ENCODE measurements at places on chromosomes 12 and 14.
A peak's percentile ranks its signal among the peaks of the same experiment; 100 is the strongest.

- DNase-seq = no peak
Measured at GRCh38 chr12:121376754-121377697, 22.9 kb upstream of the RNF34 start.

GRCh38 chr14:71346685-71347084, 439.4 kb downstream of the PCNX1 start:
- no peak for DNase-seq

DNA sequence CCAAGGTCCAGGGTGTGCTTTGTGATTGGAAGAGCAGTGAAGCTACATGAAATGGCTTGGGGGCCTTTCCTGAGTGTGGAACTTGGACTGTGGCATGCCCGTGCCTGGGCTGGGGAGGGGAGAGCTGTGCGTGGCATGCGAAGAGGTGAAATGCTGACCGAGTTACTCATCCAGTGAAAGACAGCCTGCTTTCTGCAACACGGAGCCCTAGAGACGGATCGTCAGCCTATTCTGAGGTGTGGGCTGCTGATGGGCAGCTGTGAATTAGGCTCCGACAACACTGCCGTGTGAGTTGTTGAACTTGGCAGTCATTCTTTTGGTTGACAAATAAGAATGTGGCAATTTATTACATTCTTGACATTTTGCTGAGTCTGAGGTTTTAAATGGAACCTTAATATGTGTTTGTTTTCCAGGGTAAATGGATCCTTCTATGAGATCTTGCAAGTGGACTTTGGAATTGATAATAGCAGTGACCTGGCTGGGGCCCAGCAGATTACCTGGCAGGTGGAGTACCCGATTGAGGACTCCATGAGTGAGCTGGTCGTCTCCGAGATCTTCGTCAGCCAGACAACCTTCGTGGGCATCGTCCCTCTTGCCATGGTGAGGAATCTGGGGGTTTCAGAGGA, 453.9 kb downstream of the AACS start:
- DNase-seq = no peak

- no peak for DNase-seq
Measured at GRCh38 chr14:75127903-75128595, 1.2 kb upstream of the NEK9 start.

- DNase-seq = no peak
Measured at GRCh38 chr12:85016413-85016812, 19.7 kb downstream of the TSPAN19 start.

GRCh38 chr12:113021500-113021899, 35.0 kb upstream of the DTX1 start:
- DNase-seq = no peak

GRCh38 chr12:113271853-113272561, 50.7 kb downstream of the TPCN1 start:
- no peak for DNase-seq

DNA sequence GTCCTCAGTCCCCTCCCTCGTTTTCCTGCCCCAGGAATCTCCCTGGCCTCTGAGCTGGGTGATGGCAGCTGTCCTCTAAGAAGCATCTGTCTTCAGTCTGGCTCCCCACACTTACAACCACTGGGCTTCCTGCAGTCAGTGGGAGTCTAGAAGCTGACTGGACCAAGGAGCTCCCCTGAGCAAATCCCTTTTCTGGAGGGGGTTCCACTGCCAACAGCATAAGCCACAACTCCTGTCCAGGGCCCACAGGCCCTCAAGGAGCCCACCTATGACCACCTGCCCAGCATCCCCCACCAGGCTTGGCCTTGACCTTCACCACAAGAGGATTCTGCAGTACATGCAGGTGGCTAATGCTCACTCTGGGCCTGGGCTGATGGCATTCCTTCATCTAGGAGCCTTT, 4.1 kb downstream of the RDH16 start:
- no peak for DNase-seq

GRCh38 chr14:86039176-86039575, 509.2 kb downstream of the FLRT2 start:
- no peak for DNase-seq

DNA sequence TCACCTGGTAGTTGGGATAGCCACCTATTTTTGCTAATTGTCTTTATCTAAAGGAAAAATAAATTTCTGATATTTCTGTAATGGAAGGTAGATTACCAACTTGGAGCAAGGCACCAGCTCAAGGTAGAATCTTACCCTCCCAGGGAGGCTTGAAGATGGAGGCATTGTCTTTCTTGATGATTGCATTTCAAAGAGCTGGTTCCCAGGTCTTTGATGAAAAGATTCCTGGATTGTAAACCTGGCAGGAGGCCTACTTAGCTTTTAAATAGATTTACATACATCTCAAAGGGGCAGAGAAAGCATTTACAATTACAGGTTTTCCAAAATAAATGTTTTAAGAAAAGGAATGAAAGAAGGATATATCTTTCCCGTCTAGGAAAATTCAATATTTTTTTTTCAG, 729.2 kb downstream of the LRFN5 start:
- no peak for DNase-seq

- no peak for DNase-seq
Measured at GRCh38 chr12:67358781-67359338, 89.7 kb downstream of the CAND1 start.

DNA sequence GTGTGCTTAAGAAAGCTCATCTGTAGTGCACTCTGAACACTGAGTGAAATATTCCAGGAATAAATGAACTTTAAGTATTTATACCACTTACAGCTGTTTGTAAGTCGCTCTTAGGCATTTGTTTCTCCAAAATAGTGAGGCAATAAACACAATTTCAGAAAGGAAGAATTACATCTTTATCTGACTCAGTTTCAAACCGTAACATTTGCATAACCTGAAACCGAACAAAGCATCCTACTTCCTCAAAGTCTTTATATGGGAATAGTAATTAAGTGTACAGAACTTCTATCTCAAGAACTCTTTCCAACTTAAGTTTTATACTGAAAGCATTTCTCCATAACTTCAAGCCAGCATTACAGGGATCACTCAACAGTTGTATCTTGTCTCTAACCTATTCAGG, 58.4 kb downstream of the SOX5 start:
- no peak for DNase-seq

GRCh38 chr12:54622463-54623183, 12.1 kb downstream of the LACRT start:
- DNase-seq = no peak

- DNase-seq = no peak
Measured at GRCh38 chr14:68231898-68232297, 412.3 kb downstream of the RAD51B start.

- DNase-seq = no peak
Measured at GRCh38 chr12:102484017-102484416, 3.7 kb upstream of the IGF1 start.

DNA sequence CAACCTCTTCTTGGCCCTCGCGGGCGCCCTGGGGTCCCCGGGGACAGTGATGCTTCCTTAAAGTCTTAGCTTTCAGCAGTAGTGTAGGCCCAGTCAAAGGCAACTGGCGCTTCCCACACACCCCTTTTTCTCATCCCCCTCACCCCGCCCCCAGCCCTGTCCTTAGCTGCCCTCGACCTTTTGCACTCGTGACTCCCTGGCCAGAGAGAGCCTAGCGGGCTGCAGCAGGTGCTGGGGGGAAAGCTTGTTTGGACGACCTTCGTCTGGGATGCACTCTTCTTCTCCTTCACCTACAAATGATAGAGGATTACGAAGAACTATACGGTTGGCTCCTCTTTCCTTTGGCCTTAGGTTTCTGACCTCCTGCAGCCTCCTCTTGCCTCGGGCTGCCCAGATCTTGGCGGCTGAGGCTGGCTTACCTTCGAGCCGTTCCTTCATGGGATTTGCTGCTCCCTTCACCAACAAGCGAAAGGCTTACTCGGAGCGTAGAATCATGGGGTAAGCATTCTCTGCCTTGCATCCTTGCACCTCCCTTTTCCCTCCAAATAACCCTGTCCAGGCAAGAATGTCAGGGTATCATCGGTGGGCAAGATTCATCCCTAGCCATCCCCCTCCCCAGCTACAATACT, 815 bp downstream of the COQ10A start:
- no peak for DNase-seq

GRCh38 chr12:119145367-119145766, 33.4 kb upstream of the HSPB8 start:
- DNase-seq = no peak

GRCh38 chr14:101232340-101233020, 328.8 kb upstream of the DIO3 start:
- DNase-seq = no peak

- no peak for DNase-seq
Measured at GRCh38 chr12:55686366-55687010, 21.2 kb downstream of the ITGA7 start.

DNA sequence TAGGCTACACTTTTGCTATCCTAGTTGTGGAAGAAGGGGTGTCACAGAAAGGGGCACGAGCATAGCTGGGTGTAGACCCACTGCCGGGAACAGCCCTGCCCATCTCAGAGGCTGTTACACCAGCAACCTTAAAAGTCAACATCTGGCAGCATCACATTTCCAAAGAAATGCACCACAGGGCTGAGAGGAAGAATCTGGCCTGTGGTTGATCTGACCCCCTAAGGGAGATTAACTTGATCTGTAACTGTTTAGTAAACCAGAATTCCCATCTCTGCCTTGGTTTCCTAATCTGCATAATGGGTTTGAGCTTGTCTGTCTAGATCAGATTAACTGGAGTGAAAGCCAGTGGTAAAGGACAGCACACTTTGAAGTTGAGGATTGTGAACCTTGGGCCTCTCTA, 1.3 kb downstream of the LRP1-AS start:
- DNase-seq = no peak

DNA sequence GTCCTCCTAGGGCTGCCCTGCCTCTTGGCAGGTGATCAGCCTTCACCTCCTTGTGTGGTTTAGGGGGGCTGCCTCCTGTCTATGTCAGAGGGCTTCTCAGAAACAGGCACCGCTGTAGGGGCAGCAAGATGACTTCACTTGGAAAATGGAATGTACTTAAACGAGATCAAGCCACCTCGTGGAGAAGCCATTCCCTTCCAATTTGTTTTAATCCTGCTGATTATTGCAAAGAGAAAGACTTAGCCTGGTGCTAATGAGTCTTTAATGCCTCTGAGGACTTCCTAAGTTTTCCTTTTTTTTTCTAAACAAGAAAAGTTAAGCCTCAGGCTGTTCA, 62.3 kb upstream of the RFLNA start:
- DNase-seq = no peak

- no peak for DNase-seq
Measured at GRCh38 chr14:73014105-73014504, 12.8 kb downstream of the ZFYVE1 start.

GRCh38 chr14:27184427-27184826, 586.6 kb upstream of the NOVA1 start:
- no peak for DNase-seq

- DNase-seq = no peak
Measured at GRCh38 chr12:6465467-6466183, 4.9 kb downstream of the VAMP1 start.

- DNase-seq = peak; percentile 9
Measured at GRCh38 chr12:111313833-111314259, 55.0 kb downstream of the PHETA1 start.

GRCh38 chr14:93475471-93475870, 44.7 kb downstream of the UNC79 start:
- DNase-seq = no peak

- no peak for DNase-seq
Measured at GRCh38 chr14:33480887-33481184, 470.0 kb downstream of the EGLN3 start.

DNA sequence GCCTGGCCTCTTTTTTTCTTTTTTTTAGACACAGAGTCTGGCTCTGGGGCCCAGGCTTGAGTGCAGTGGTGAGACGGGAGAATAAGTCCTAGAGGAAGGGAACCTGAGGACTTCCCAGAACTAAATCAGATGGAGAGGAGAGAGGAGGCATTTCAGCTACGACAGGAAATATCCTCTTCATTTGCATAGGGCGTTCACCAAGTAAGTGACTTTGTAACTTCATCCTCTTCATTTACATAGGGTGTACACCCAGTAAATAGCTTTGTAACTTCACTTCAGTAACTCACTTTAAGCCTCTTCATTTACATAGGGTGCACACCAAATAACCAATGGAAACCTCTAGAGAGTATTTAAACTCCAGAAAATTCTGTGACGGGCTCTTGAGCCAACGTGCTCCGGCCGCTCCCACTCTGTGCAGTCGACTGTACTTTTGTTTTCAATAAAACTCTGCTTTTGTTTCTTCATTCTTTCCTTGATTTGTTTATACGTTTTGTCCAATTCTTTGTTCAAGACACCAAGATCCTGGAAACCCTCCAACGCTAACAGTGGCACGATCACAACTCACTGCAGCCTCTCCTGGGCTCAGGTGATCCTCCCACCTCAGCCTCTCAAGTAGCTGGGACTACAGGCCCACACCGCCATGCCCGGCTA, 21.4 kb upstream of the ANKRD9 start:
- peak; percentile 27 for DNase-seq

DNA sequence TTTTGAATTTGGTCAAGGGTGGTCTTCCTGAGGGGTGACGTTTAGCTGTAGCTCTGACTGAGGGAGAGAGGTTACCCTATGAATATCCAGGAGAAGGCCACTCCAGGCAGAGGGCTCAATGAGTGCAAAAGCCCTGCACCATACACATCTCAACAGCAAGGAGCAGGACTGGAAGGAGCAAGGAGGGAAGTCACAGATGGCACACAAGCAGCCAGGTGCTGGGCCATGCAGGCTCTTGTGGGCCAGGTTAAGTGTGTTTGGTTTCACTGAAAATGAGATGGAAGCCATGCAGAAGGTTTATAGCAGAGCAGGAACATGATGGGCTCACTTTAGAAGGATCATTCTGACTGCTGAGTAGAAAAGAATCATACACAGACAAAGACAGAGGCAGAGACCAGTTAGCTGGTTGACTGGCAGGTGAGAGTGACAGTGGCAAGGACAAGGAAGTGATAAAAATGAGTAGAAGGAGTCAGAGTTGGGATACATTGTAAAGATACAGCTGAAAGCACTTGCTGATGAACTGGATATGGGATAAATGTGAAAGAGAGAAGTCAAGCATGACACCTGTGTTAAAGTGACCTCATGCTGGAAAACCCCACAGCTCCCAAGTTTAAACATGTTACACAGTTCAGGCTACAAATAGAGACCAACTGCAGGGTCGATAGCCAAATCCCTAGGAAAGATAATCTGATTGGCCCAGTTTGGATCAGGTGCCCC, 81.2 kb downstream of the PRKD1 start:
- DNase-seq = no peak

DNA sequence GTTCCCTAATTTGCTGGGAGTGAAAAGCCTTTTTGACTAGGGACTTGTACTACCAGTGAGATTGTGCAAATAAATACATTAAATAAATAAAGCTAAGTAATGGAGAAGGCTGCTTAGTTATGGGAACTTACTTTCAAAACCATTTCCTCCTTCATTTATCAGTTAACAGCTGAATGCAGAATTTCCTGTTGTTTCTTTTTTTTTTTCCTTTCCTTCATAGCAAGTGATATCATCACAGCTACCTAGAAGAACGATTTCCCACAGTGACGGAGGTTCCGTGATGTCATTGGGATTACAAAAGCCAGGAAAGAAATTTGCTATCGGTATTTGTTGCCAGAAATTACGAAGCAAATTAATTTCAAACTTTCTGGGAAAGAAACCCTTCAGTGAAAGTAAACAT, 42.1 kb upstream of the SOCS2 start:
- DNase-seq = no peak

- DNase-seq = peak; percentile 47
Measured at GRCh38 chr14:97177016-97177415, 379.8 kb downstream of the VRK1 start.

Data from NCI-H1436 treated with DMSO at 0.1 percent for 48 hours (cell line).